Activated T-cell treated with anti-CD3 and anti-CD28 coated beads, Interleukin-2, amount 50 U/mL, for 72 hours (primary cell): ENCODE measurements at places on chromosomes 5 and 9. TPM values are rescaled to one million over a fixed set of nuclear protein-coding genes. Genes with fewer than 3 reads are reported as not detected.

Gene SLC6A3
- total RNA-seq = not detected

Gene CDC20B
- 0.10 TPM for total RNA-seq

Gene DMRT3
- total RNA-seq = not detected

Gene PKD2L2
- not detected for total RNA-seq

Gene OLFML2A
- not detected for total RNA-seq

Gene ASPN
- total RNA-seq = not detected

Gene OCLN
- 2.8 TPM for total RNA-seq

Gene SGCD
- 0.07 TPM for total RNA-seq

Gene PCDHGC4
- not detected for total RNA-seq

Gene HMCN2
- 0.17 TPM for total RNA-seq

Gene FASTKD3
- 8.5 TPM for total RNA-seq

Gene F12
- total RNA-seq = 6.5 TPM

Gene ANKRD34B
- total RNA-seq = not detected

Gene KLHL3
- total RNA-seq = 9.7 TPM

DNA sequence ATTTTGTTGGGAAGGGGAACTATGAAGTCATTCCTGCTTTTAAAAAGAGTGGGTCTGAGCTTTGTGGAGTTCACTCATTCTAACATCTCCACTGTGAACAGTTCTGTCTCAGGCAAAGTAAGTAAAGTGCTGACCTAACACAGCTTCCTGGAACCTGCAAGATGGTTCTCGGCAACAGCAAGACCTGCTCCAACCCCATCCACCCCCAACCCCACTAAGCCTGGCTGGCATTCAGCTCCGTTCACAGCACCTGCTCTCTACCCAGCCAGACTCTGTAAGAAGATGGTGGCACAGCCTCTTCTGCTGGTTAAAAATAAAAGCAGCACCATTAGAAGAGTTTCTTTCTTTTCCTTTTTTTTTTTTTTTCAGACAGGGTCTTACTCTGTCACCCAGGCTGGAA, 42.0 kb downstream of the EPB41L4B start:
- no peak for DNase-seq

GRCh38 chr5:73339051-73339575, 109.5 kb downstream of the FOXD1 start:
- DNase-seq = no peak

DNA sequence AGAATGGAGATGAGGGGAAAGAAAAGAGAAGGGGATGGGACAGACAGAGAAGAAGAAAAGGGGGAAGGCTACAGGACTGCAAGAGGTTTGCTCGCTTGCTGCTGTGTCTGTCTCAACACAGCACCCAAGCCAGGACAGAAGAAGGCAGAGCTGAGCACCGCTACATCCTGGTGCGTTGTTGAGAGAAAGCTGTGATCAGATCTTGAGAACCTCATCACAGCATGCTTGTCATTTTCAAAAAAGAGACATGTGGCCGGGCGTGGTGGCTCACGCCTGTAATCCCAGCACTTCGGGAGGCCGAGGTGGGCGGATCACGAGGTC, 110.9 kb downstream of the NXNL2 start:
- no peak for DNase-seq

DNA sequence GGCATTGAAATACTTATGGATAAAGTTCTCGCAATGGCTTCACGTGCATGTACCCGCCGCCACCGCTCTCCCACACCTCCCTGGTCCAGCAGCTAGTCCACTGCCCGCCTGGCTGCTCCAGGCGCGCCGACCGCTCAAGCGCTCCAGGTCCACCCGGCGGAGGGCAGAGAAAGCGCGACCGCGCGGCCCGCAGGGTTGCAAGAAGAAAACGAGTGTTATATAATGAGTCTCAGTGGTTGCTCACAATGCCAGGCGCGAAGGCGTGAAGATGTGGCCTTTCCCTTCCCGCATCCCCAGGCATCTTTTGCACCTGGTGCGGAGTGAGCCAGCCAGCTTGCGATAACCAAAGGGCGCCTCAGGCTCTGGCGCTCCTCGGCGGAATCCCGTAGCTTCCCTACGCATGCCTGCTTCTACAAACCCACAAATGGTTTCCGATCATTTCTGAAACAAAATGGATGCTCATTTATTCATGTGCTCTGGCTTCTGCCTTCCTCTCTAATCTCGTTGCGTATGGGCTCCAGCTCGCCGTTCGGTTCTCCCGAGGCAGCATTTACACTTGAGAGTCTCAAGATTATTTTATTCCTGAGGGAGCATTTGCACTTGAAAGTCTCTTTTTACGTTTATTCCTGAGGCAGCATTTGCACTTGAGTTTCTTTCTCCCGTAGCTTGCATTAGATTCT, 25.7 kb downstream of the CDKN2A start:
- DNase-seq = no peak

DNA sequence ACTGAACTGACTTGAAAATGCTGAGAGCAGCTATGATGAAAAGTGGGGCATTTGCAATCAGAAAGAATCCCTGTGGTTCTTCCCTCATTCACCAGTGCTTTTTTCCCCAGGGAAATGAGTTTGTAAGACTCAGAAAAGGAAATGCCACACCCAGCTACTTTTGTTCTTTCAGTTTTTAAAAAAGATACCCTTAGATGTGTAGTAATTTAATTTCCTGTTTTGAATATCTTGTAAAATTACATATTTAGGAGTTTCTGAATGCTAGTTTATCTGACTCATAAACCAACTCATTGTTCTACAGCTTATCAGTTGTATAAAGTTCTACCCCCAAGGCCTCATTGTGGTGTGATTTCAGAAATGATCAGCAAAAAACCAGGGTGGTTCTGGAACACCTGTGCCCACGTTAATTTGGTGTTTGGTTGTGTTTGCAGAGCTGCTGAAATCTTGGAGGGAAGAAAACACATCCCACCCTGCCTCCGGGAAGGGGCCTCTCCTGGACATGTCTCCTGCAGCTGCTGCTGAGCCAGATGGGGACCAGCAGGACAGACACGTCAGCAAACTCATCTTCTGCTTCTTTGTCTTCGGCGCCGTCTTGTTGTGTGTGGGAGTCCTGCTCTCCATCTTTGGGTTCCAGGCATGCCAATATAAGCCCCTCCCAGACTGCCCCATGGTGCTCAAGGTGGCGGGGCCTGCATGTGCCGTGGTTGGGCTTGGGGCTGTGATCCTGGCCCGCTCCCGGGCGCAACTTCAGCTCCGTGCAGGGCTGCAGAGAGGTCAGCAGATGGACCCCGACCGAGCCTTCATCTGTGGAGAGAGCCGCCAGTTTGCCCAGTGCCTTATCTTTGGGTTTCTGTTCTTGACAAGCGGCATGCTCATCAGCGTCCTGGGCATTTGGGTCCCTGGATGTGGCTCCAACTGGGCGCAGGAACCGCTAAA, 2.8 kb downstream of the TMEM171 start:
- no peak for DNase-seq

- no peak for DNase-seq
These were observed 7.6 kb downstream of the OLFML2A start for GRCh38 chr9:124784509-124784908.

DNA sequence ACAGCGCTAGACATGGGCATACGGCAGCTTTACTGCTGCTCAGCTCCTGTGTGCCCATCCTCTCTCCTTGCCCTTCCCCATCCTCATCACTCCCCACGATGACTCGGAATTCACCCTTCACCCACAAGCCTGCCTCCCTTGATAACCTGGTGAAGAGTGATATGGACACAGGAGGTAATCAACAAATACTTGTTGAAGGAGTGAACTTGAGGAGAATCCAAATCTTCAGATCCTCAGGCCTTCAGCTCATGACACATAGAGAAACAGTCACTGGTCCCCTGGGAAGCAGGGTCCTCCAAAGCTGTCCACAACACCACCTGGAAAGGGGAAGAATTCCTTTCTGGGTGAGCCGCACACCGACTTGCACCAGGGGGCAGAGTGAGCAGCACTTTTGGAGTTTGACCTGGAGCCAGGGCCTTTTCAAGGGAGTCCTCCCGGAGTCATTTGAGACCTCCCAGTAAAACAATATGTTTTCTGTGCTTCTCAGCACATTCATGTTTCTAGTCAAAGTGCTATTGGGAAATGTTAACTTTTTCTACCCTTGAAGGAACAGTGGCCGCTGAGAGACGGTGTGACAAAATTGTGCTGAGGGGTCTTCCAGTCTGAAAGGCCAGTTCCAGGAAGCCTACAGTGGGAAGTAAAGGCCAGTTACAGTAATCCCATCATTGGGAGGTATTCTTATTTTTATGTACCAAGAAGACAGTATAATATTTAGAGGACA, 332.3 kb downstream of the CWC27 start:
- DNase-seq = peak; percentile 33

DNA sequence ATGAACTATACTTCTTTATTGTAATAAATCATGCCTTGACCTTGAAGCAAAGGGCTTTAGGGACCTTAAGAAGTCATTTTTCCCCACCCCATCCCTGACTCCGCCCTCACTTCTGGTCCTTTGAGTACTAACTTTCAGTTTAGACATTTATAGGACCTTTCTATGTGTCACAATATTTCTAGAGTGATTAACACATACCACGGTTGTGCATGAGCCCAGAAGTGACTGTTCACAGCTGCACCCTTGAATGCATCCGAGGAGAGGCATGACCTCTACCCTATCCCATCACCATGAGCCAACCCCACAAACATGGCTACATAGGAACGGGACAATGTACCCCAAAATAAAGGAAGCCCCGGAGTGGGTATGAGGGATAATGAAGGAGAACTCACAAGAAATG, 160.3 kb downstream of the HSD17B3 start:
- DNase-seq = no peak

GRCh38 chr9:127987103-127987614, 6.4 kb upstream of the EEIG1 start:
- DNase-seq = no peak

DNA sequence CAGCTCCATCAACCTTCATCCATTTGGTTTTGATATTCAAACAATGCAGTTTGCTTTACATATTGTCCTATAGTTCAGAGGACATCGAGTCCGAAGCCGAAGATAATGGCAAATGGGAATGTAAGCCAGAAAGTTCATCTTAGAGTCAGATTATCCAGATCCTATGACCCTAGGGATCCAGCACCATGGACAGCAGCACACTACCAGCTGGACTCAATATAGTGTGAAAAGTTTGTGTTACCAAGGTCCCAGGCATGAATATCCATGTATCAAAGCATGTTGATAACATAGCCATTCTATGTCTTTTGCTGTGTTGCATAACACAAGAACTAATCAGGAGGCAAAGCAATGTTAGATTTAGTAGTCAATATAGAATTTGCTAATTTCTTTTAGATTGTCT, 46.3 kb downstream of the FSTL4 start:
- DNase-seq = peak; percentile 30

DNA sequence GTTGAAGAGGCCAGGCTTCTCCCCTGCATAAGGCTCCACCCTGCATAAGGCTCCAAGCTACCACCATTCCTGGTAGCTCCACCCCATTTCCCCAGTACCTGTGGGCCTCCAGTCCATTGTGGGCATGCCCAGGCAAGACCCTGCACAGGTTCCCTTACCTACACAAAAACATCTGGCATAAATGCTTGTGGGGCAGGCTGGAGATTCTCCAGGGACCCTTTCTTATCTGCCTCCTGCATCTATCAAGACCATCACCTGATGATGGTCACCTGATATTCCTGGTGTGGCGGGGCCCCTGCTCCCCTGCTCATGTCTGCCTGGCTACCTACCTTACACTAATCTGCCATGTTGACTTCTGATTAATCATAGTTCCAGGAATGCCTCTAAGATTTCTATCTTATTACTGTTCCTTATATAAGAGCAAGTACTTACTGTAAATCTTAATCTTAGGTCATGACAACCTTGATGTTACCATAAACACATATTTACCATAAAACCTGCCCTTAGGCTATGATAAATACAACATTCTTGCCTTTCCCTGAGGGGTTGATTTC, 41.0 kb downstream of the FGD3 start:
- DNase-seq = no peak

- no peak for DNase-seq
These were observed 41.9 kb downstream of the STK10 start for GRCh38 chr5:172145870-172146747.

DNA sequence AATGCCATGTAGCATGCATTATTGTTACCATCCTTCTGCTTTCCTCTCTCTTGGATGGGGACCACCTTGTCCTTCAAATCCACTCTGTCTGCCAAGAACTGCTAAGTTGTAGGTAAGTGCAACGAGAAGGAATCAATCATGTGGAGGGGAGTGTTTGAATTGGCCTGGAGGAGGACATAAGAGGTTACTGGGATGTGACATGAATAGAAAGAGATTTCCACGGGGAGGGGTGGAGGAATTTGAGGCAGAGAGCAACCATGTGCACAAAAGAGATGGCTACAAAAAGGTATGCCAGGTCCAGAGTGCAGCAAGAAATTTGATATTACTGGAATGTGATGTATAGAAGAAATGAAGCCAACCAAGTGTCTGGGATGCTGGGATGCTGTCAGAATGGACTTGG, 648.9 kb upstream of the KLF4 start:
- no peak for DNase-seq

- no peak for DNase-seq
These were observed 3.3 kb upstream of the LSM11 start for GRCh38 chr5:157740229-157740610.

DNA sequence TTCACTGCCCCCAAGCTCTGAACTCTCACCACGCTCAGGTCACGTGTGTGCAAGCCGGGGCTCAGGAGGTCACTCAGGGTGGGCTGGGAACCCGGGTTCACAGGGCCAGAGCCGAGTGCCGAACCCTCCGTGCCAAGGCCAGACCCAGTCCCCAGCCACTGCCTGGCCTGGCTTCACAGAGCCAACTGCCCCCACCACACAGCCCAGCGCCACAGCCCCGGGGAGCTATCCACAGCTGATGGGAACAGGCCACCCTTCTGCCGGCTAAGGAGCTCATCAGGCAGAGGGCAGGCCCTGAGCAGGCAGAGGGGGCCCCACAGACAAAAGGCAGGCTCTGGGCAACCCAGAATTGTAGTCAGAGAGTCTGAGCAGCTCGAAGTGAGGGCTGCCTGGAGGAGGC, 117.0 kb downstream of the VAV2 start:
- DNase-seq = no peak

- no peak for DNase-seq
These were observed 43.2 kb upstream of the MAMDC2 start for GRCh38 chr9:70000469-70000868.

DNA sequence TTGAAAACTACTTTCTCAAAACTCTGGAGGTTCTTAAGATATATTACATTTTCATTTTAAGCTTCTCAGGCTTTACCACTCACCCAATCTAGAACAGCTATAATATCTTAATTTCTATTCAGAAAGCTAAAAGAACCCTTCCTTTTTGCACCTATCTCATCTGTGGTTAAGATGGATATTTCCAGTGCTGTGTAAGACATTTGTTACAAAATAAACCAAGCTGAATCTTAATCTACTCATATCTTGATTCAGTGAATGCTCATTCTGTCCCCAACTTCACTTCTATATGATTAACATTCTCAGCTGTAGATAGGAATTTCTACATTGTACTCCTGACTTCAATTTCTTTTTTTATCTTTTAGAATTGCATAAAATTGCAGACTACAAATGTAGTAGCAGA, 15.0 kb downstream of the ABHD17B start:
- no peak for DNase-seq
